ENCODE measurements at places on chromosomes 16 and 17.

GRCh38 chr16:88782454-88783390 is 2.3 kb downstream of the PIEZO1 start:
- DNase-seq = no peak

GRCh38 chr17:20084621-20085282 is 75.6 kb downstream of the SPECC1 start:
- DNase-seq = no peak

DNA sequence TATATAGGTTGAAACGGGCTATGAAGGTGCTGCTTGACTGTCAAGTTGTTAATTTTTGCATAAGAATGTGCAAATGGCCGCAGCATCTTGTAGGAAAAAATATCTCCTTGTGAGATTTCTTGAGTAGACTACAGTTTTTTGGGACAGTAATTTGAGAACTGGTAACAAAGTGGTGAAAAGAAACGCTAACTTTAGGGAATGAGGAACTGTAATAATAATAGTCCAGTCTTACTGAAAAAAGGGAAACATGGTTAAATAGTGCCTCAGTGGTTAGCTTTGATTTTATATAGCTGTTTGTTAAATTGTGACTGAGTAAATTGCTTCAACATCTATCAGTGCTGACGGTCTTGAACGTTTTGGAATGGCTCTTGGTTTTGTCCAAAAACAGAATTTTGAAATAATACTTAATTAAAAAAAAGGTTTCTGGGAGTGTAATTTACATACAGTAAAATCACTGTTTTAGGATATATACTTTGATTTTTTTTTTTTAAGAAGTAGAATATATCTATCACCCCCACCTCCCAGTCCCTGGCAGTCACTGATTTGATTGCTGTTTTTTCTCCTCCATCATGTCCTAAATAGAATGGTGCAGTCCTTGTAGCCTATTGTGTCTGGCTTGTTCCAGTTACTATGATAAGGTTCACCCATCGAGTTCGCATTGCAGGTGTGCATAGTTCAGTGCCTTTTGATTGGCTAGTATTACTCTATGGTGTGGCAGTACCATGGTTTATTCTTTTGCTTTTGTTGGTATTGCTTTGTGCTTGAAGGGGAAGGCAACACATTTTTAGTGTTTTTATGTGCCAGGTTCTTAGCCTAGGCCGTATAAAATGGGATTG is 2.8 kb downstream of the HAPSTR1 start:
- DNase-seq = no peak

GRCh38 chr16:74896389-74897370 is 88.2 kb downstream of the WDR59 start:
- no peak for DNase-seq

- no peak for DNase-seq
Measured at GRCh38 chr17:78112518-78113471, 15.8 kb downstream of the TMC6 start.

GRCh38 chr17:27654654-27655524 is 23.9 kb downstream of the LGALS9 start:
- DNase-seq = peak; percentile 31

- DNase-seq = no peak
Measured at GRCh38 chr16:15648135-15648730, 1.8 kb upstream of the NDE1 start.

DNA sequence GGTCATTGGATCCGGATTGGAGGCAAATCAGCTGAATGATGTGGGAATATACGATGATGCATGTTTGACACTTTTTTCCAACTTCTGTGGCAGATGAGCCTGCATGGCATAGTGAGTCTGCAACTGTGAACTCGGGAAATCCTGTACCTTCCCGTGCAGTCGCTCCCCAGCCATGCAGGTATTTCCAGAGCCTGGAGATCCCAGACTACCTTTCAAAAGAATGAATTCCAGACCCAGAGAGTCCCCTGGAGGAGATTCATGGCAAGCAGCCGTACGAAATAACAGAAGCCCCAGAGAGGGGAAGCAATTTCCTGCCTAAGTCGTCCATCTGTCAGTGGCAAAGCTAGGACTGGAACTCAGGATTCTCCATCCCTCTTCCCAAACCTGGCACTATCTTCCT is 75.7 kb upstream of the FAM20A start:
- no peak for DNase-seq

GRCh38 chr17:1029196-1029921 is 32.4 kb downstream of the TIMM22 start:
- DNase-seq = no peak

- DNase-seq = no peak
Measured at GRCh38 chr17:61076621-61077031, 323.0 kb upstream of the TBX2 start.

- no peak for DNase-seq
Measured at GRCh38 chr16:19165101-19165500, 2.9 kb upstream of the SYT17 start.

GRCh38 chr17:12301551-12301950 is 280.9 kb downstream of the MAP2K4 start:
- no peak for DNase-seq

GRCh38 chr16:49952386-49952785 is 72.6 kb upstream of the CNEP1R1 start:
- DNase-seq = no peak

DNA sequence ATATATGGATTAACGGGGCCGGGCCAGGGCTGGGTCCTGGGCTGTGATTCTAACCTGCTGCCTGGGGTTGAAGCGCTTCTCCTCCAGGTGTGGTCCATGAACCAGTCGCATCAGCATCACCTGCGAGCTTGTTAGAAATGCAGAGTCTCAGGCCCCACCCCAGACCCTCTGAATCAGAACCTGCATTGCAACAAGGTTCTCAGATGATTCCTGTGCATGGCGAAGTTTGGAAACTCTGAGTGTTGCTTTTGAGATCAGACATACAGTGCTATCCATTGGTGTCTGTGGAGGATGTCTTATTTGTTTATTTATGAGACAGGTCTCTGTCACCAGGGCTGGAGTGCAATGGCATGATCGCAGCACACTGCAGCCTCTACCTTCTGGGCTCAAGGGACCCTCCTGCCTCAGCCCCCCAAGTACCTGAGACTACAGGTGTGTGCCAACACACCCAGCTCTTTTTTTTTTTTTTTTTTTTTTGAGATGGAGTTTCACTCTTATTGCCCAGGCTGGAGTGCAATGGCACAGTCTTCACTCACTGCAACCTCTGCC is 99.8 kb downstream of the PITPNC1 start:
- no peak for DNase-seq

DNA sequence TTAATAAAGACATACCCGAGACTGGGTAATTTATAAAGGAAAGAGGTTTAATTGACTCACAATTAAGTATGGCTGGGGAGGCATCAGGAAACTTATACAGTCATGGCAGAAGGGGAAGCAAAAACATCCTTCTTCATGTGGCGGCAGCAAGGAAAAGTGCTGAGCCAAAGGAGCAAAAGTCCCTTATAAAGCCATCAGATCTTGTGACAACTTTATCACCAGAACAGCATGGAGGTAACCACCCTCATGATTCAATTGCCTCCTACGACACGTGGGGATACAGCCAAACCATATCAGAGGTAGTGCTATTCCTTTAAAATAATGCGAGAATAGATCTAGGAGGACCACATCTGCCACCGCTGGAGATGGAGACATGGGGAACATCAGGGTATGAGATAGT is 9.0 kb downstream of the C16orf54 start:
- DNase-seq = no peak

DNA sequence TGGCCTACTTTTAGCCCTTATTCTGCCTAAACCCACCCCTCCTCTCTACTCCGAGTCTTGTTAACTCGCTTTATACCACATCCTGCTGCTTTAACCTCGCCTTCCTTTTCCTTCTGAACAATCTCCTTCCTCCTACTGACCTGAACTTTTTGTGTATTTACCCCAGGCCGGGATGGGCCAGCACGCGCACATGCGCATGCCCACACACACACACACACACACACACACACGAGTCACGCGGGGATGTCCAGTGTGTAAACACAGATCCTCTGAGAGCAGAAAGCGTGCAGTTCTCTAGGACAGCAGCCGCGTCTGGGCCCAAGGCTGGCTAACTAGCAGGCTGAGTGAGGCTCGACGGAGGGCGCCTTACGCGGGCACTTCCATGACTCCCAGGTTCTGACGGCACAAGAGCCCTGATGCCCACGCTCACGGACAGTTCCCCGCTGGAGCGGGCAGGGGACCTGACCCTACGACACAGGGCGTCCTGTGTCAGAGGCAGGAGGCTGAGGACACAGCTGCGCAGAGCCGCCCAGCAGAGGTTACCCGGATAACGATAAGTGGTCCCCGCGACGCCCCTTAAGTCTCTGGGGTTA is 610 bp downstream of the PIK3R5 start:
- peak; percentile 37 for DNase-seq

DNA sequence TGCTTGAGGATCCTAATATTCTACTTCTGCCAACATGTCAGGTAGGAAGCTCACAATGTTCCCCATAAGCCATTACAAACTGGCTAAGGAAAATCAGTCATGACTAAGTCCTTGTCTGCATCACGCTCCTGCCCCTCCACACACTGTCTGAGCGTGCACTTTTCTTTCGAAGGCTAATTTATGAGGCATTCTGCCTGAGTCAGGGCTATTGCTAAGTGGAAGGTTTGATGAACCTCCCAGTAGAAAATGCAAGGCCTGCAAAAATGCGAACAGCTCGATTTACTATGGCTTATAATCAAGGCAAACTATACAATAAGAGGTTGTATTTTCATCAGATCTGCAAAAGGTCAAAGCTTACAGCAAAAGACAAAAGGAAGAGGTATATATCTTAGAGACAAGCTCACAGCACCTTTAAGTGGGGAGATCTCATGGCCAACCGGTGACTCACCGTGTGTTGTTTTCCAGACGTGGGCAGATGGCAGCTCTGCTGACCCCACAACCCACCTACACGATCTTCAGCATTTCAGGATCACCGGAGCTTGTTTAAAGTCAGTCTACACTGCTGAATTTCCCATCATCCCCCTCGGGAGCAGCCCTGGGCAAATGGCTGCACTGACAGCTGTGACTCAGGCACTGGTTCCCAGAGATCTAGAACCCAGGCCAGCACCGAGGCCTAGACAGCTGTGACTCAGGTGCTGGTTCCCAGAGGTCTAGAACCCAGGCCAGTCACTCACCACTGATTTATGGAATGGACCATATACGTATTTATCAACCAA is 26.1 kb downstream of the MEAK7 start:
- no peak for DNase-seq

- no peak for DNase-seq
Measured at GRCh38 chr17:38890410-38890746, 20.5 kb downstream of the LASP1 start.

GRCh38 chr17:63523253-63523855 is at the start of gene KCNH6:
Gene KCNH6 (plus strand): TSS chr17:63523358. CDS start chr17:63523414, 56 bp downstream.
- no peak for DNase-seq

- DNase-seq = no peak
Measured at GRCh38 chr16:65510241-65510640, 388.4 kb upstream of the CDH11 start.

- no peak for DNase-seq
Measured at GRCh38 chr17:73324160-73324475, 12.3 kb upstream of the CDC42EP4 start.

- no peak for DNase-seq
Measured at GRCh38 chr16:54143934-54144571, 142.5 kb downstream of the IRX3 start.

DNA sequence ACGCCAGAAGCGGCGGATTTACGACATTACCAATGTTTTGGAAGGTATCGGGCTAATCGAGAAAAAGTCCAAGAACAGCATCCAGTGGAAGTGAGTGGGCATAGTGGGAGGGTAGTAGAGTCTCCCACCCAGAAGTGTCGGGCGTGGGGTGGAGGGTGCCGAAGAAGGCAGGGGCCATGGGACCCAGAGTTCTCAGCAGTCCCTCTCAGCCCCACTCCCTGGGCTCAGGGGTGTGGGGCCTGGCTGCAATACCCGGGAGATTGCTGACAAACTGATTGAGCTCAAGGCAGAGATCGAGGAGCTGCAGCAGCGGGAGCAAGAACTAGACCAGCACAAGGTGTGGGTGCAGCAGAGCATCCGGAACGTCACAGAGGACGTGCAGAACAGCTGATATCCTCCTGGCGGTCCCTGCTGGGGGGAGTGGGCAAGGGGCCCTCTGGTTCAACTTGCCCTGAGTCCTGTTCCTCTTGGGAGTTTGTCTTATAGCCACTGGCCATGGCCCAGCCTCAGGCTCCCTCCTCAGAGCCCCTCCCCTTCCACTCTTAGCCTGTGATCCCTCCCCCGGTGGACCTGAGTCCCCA is 916 bp downstream of the E2F4 start:
- no peak for DNase-seq

- DNase-seq = no peak
Measured at GRCh38 chr16:966035-966434, 4.7 kb downstream of the LMF1 start.

DNA sequence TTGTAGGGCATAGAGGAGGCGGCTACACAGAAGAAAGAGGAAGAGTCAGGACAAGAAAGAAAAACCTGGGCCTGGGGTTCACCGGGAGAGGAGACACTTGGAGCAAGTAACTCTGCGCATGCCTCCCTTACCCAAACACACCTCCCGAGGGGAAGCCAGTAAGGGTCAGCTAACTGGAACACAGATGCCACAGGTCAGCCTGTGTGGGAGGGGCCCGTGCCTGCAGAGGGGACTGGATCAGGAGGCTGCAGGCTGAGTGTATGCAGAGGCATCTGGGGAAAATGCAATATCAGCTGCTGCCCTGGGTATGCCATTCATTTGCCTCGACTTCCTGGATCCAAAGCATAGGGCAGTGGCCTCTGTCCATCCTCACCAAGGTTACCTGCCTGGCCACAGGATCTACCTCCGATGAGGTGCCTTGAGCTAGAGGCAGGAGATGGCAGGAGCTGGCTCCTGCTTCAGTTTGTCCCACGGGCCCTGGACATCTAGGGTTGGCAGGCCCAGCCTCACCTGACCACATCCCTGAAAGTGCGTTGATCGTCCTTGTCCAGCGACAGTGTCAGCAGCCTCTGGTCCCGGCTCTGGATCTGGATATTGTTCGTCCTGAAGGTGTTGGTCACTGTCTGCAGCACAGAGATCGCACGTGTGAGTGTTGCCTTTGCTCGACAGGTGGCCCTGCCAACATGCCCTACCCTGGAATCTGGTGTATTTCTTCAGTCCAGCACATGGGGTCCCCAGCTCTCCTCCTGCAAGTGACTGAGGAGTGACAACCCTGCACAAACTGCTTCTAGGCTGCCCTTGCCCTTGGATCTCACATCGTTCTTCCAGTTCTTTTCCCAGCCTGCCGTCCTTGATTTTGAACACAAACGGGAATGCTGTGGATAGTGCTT is 4.6 kb upstream of the MFSD6L start:
- DNase-seq = no peak

All from T-cell (primary cell).